Vagina (tissue), 2 donors: ENCODE measurements at places on chromosomes 16 and 17. TPM values are rescaled to one million over a fixed set of nuclear protein-coding genes. Genes with fewer than 3 reads are reported as not detected.

DNA sequence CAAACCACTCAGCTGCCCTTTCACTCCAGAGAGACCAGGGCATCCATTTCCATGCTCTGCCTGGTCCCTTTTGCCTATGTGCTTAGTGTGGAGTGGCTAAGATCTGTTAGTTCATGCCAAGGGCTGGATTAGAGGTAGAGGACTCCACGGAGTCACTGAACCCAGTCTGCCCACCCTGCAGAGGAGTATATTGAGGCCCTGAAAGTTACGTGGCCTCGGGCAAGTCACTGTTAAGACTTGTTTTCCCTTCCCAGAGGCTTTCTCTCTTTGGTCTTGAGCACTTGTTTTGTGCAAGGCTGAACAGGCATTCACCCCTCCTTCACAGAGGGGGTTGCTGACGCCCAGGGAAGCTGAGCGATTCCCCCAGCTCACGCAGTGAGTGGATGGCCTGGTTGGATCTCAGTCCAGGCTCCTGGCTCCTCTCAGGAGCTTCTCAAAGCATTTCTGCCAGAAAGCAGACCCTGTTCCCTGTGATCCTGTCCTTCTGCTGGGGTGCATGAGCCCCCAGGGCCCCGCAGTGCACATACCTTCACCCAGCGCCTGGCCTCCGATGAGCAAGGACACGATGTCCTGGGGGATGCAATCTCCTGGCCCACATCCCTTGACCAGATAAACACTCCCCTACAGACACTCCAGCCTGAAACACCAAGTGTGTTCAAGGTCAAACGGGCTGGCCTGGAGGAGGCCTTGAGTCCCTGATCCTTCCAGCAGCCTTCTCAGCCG lies 153.4 kb upstream of the GSE1 start:
- no peaks in the 10 kb centered on the region for H3K27me3 ChIP-seq
- peaks cover 59% of the 10 kb centered on the region for H3K4me1 ChIP-seq
- H3K4me3 ChIP-seq: no peak overlapping the region
- H3K36me3 ChIP-seq: no peaks in the 10 kb centered on the region
- no peak for DNase-seq
- H3K27ac ChIP-seq: peak overlapping the region; percentile 73

- no peaks in the 10 kb centered on the region for H3K36me3 ChIP-seq
- H3K4me1 ChIP-seq: no peaks in the 10 kb centered on the region
- no peaks in the 10 kb centered on the region for H3K27me3 ChIP-seq
- H3K4me3 ChIP-seq: no peak overlapping the region
- DNase-seq: no peak
Measured at GRCh38 chr16:58661199-58661830, 23.3 kb downstream of the SLC38A7 start.

GRCh38 chr17:63435681-63436522 lies 10.2 kb downstream of the CYB561 start:
- H3K4me3 ChIP-seq: no peak overlapping the region
- H3K27me3 ChIP-seq: no peaks in the 10 kb centered on the region
- H3K4me1 ChIP-seq: peaks cover 87% of the 10 kb centered on the region
- DNase-seq: no peak

GRCh38 chr17:19830061-19830460 lies 37.7 kb downstream of the ULK2 start:
- no peak overlapping the region for H3K27ac ChIP-seq
- no peaks in the 10 kb centered on the region for H3K36me3 ChIP-seq
- no peak overlapping the region for H3K4me3 ChIP-seq
- DNase-seq: no peak

GRCh38 chr17:1673041-1673785 lies 11.5 kb downstream of the PRPF8 start:
- no peak overlapping the region for H3K4me3 ChIP-seq
- no peak for DNase-seq
- H3K27me3 ChIP-seq: no peaks in the 10 kb centered on the region
- H3K36me3 ChIP-seq: peaks cover 7% of the 10 kb centered on the region
- H3K27ac ChIP-seq: no peak overlapping the region
- peaks cover 11% of the 10 kb centered on the region for H3K4me1 ChIP-seq

The FAM171A2 gene
- 4.2 TPM for total RNA-seq

The ASPA gene
- 2.2 TPM for total RNA-seq

DNA sequence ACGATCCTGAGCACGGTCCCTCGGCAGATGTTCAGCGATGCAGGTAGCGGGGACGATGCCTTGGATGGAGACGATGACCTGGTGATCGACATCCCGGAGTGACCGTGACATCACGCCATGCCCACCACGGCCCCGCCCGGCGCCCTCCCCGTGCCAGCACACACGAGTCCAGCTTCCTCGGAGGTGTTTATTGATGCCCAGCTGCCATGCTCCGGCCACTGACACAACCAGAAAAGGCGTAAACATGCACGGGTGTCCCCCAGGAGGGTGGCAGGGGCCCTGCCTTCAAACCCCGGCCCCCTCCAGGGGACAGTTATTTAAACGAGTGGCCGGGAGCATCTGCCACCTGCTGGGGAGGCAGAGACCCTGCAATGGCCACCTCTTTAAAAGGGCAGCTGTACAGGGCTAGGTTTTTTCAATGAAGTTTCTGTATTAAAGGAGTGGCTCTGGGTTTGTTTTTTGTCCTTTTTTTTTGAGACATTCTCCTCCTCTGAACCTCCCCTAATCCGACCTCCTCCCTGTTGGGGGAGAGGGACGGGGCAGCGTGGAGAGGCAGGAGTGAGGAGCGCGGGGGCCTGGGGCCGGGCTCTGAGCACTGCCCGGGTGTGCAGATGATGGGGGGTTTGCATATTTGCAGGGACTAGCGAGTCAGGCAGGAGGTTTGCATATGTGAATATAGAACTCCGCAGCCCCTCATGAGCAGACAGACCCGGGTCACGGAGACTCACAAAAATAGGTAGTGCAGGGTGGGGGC lies 5.3 kb downstream of the DOC2A start:
- peaks cover 4% of the 10 kb centered on the region for H3K27me3 ChIP-seq
- H3K4me1 ChIP-seq: peaks cover 6% of the 10 kb centered on the region
- H3K4me3 ChIP-seq: no peak overlapping the region
- no peaks in the 10 kb centered on the region for H3K36me3 ChIP-seq

The AOC3 gene
- total RNA-seq: 31.7 TPM

- no peak overlapping the region for H3K4me3 ChIP-seq
- H3K36me3 ChIP-seq: no peaks in the 10 kb centered on the region
- no peak overlapping the region for H3K27ac ChIP-seq
- no peak for DNase-seq
- no peaks in the 10 kb centered on the region for H3K27me3 ChIP-seq
- H3K4me1 ChIP-seq: peaks cover 12% of the 10 kb centered on the region
Measured at GRCh38 chr17:51230306-51230705, 29.5 kb downstream of the MBTD1 start.

GRCh38 chr16:67235816-67236562 lies 9.1 kb downstream of the TMEM208 start:
- H3K4me1 ChIP-seq: no peaks in the 10 kb centered on the region
- peaks cover 56% of the 10 kb centered on the region for H3K36me3 ChIP-seq
- no peak overlapping the region for H3K27ac ChIP-seq
- H3K27me3 ChIP-seq: no peaks in the 10 kb centered on the region

The USP36 gene
- total RNA-seq: 71.2 TPM
